ENCODE measurements at places on chromosomes 4 and X. TPM values are rescaled to one million over a fixed set of nuclear protein-coding genes. Genes with fewer than 3 reads are reported as not detected.
A peak's percentile ranks its signal among the peaks of the same experiment; 100 is the strongest.

GPR82 gene
- not detected for total RNA-seq

TBC1D9 gene
- 31.6 TPM for total RNA-seq

HMX1 gene
- total RNA-seq = not detected

AFP gene
- 8.6 TPM for total RNA-seq

- H3K4me1 ChIP-seq = peaks cover 40% of the 10 kb centered on the region
- H3K36me3 ChIP-seq = peaks cover 6% of the 10 kb centered on the region
- peak; percentile 49 for DNase-seq
- H3K4me3 ChIP-seq = peak within 1 kb of the TSS; percentile 67
Observed at GRCh38 chr4:48906206-48907173, at the start of gene OCIAD2. Gene OCIAD2 (minus strand): TSS chr4:48906774. CDS start chr4:48904549, 2,225 bp downstream.

- no peak for DNase-seq
- H3K36me3 ChIP-seq = peaks cover 3% of the 10 kb centered on the region
- no peak overlapping the region for H3K4me3 ChIP-seq
- peaks cover 3% of the 10 kb centered on the region for H3K4me1 ChIP-seq
Observed at GRCh38 chrX:119539872-119540271, 25.3 kb downstream of the STEEP1 start.

DNA sequence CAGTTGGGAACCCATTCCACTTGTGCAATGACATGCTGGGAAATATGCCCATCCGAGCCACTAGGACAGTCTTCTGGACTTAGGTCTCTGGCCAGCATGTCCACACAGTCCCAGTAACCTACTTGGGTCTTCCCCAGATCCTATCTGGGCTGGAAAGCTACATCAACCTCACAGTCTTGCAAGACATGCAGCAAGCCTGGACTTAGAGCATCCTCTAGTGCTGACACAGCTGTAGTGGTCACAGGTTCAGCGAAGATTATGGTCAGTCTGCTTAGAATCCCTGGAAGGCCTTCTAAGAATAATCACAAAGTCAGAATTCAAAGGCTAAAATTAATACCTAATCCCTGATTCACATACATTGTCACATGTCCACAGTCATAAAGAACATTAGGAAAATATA, 842.7 kb downstream of the STPG2 start:
- DNase-seq = no peak
- H3K27me3 ChIP-seq = no peaks in the 10 kb centered on the region
- no peak overlapping the region for H3K27ac ChIP-seq
- no peaks in the 10 kb centered on the region for H3K36me3 ChIP-seq
- H3K4me3 ChIP-seq = no peak overlapping the region

- peaks cover 11% of the 10 kb centered on the region for H3K4me1 ChIP-seq
- H3K4me3 ChIP-seq = no peak overlapping the region
- no peaks in the 10 kb centered on the region for H3K36me3 ChIP-seq
- peak; percentile 18 for DNase-seq
- no peak overlapping the region for H3K27ac ChIP-seq
- H3K27me3 ChIP-seq = no peaks in the 10 kb centered on the region
Observed at GRCh38 chr4:73311428-73311827, 52.8 kb upstream of the ANKRD17 start.

GRCh38 chrX:32176510-32176909, 1034.8 kb downstream of the DMD start:
- H3K4me1 ChIP-seq = no peaks in the 10 kb centered on the region
- H3K36me3 ChIP-seq = no peaks in the 10 kb centered on the region
- no peak for DNase-seq
- H3K27me3 ChIP-seq = no peaks in the 10 kb centered on the region
- no peak overlapping the region for H3K27ac ChIP-seq

- no peaks in the 10 kb centered on the region for H3K36me3 ChIP-seq
- DNase-seq = peak; percentile 44
- H3K4me1 ChIP-seq = no peaks in the 10 kb centered on the region
- H3K4me3 ChIP-seq = no peak overlapping the region
- H3K27me3 ChIP-seq = no peaks in the 10 kb centered on the region
Observed at GRCh38 chr4:95061220-95061619, 303.5 kb downstream of the BMPR1B start.

DNA sequence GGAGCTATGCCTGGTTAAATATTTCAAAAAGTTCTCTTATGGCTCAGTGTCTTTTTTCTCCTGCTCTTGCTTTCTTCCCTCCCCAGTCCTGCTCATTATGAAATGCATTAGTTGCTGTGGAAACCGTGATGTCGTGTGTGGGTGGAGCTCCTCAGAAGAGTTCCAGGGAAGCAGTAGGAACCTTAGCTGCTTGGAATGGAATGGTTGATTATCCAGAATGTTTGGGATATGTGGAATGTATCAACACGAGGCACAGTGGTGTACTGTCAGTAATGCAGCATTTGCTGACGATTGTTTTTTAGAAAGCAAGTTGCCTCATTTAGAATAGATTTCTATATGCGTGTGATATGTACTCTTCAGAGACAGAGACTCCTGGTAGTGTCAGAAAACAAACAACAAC, 333.2 kb downstream of the ARHGAP10 start:
- H3K36me3 ChIP-seq = no peaks in the 10 kb centered on the region
- H3K4me1 ChIP-seq = no peaks in the 10 kb centered on the region
- no peak overlapping the region for H3K4me3 ChIP-seq
- peak; percentile 80 for DNase-seq
- H3K27me3 ChIP-seq = no peaks in the 10 kb centered on the region

Data from astrocyte (in vitro differentiated cells and primary cell).